IMR-90 (cell line): ENCODE measurements at places on chromosomes 11 and 22.

DNA sequence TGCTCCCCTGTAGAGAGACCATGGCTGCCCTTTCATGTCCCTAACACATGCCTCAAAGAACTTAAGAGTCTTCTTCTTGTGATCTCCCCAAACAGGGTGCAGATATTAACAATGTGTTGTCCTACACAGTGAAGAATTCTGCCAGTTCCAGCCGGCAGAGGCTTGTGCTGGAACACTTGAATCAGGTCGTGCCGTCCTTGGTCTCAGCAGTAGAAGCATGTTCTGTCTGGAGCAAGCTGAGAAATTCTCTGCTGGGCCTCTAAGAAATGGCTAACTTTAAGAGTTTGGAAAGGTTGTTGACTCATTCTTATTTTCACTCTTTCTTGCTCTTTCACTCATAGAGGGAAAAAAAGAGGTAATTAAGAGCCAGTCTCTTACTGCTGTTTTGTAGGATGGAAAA, 71.1 kb upstream of the SLC25A18 start:
- DNase-seq, result no peak

DNA sequence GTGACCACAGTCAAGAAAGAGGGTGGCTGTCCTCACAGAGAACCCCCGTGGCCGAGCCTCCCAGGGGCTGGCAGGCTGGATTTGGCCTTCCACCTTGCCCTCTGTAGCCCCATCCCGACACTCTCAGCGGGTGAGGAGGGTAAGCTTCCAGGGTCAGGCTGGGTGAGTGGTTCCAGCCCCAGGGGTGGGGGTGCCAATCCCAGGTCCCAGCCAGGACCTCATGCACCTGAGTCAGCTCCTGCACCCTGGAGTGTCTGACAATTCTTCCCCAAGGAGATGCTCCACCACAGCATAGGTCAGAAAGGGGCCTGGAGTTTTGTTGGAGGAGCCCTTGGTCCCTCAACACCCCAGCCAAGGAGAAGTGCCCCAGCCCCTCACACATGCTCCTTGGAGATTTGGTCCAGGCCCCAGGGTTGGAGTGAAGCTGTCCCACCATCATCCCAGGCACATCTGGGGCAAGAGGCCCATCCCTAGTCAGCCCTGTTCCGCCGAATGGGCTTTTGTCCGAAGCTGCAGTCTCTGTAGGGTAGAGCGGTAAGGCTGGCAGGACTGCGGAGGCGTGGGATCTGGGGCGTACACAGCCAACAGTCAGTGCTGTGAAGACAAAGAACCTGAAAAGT, 8.4 kb downstream of the LINC01488 start:
- DNase-seq, result no peak

GRCh38 chr22:50082961-50083461, 2.2 kb downstream of the MLC1 start:
- DNase-seq, result no peak

GRCh38 chr22:17009640-17010291, 1.7 kb upstream of the GAB4 start:
- no peak for DNase-seq

GRCh38 chr11:120917559-120918239, 106.2 kb upstream of the TBCEL start:
- DNase-seq, result no peak

DNA sequence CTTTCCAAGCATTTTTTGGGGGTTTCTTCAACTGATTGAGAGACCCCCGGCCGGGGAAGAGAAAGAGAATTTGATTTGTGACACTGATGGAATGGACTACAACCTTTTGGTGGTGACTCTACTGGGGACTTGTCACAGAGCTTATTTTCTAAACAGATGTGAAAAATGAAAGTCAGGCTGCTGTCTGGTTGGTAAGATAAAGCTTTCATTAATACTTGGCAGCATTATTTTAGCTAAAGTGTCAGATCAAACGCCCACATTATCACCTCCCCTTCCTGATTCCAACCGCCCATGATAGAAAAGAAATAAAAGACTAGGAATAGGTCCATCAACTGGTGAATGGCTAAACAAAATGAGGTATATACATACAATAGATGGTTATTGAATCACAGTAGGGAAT, 45.6 kb upstream of the EHF start:
- no peak for DNase-seq

DNA sequence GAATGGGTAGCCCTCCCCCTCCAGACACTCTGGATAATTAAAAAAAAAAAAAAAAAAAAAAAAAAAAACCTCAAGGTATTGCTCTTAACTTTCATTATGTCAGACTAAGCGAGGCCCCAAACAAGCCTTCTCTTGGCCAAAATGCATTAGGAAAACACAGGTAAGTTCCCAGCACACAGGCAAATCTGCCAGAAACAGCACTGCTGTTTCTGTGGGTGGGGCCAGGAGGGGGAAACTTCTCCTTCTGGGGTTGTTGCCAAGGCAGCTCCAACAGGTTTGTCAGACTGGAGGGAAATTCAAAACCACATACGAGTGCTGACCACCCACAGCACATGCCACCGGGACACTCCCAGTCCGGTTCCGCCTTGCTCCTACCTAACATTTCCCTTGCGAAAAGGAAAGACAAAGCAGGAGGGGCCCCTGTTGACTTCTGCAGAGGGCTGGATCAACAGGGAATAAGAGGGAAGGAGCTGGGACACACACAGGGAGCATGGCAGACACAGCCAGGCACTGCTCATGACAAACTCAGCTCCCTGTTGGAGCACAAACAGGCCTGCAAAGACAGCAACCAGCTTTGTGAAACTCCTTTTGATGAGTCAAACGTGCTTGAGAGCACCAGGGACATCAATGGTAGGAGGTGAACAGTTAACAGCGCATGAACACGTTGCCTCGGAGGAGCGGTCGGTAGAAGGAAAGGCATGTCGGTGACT, 55.0 kb downstream of the MYH9 start:
- peak; percentile 83 for DNase-seq

DNA sequence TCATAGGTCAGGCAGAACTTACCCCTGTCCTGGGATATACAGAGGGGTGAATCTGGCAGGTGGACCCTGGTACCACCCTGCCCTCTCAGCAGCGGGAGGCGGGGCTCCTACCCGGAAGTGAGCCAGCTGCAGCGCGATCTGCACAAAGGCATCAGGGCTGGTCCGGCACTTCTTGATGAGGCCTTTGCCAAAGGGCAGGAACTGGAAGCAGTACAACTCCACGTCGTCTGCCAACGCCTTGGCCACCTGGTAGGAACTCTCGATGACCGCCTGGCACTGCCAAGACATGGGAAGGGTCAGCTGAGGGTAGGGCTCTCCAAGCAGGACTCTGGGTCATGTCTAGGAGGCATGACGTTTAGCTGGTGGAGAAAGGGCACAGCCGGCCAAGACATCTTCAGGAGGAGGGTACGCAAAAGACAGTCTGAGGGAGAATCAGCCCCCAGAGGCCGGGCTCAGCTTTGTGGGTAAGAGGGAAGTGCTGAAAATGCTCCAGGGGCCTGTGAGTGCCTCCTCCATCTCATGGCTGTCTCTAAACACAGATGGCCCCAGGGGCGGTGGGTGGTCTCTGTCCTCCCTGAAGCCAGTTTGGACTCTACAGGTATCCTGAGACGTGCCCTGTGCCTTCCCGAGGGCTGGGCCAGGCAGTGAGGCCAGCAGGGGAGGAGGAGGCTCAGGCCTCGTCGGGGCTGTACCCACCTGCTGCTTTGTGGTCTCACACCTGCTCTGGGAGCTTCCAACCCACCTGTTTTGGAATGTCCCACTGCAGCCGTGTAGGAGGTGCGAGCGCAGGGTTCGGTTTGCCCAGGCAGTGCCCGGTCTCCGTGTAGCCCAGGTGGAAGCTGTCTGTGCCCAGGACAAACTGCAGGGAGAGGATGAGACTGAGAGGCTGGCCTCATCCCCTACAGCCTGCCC, 6.7 kb downstream of the CPT1B start:
- no peak for DNase-seq

GRCh38 chr11:123519055-123519796, 89.2 kb downstream of the GRAMD1B start:
- DNase-seq, result peak; percentile 27

GRCh38 chr11:95892892-95893570, 30.9 kb downstream of the MTMR2 start:
- no peak for DNase-seq

DNA sequence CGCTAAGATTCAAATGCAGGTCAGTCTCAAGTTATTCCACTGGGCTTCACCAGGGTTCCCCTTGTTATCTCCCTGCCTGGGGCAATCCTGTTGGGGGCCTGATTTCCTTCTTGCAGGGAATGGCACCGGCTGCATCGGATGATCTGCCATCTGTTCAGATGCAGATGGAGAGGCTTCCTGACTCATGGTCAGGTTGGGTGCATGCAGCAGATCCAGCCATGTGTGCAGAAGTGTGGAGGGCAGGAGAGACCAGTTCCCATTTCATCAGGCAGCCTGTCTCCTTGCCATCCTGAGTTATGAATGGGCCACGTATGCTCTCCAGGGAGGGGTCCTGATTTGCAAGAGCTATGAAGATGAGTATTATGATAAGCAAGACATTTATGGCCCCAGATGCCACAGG, 161.2 kb upstream of the PLET1 start:
- no peak for DNase-seq

DNA sequence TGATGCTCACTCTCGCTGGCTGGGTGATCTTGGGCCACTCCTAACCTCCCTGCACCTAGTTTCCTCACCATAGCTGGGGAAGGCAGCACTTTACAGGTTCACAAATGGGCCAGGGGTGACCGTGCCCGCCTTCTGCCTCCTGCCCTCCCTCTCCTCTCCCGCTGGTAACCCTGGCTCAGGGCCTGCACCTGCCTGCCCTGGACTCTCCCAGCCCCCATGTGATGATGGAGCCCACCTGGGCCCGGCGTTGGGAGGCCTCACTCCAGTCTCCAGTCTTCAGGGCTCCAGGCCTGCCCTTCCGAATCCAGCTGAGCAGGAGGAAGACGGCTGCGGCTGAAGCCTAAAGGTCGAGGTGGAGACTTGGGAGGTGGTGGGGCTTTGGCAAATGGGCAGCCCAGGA, 152.9 kb downstream of the CACNA1I start:
- no peak for DNase-seq
